OCI-M1 (cell line): ENCODE measurements at places on chromosomes 5 and 9.

- DNase-seq = no peak
These were observed 374.6 kb downstream of the SPATA31D1 start for GRCh38 chr9:82363198-82363597.

DNA sequence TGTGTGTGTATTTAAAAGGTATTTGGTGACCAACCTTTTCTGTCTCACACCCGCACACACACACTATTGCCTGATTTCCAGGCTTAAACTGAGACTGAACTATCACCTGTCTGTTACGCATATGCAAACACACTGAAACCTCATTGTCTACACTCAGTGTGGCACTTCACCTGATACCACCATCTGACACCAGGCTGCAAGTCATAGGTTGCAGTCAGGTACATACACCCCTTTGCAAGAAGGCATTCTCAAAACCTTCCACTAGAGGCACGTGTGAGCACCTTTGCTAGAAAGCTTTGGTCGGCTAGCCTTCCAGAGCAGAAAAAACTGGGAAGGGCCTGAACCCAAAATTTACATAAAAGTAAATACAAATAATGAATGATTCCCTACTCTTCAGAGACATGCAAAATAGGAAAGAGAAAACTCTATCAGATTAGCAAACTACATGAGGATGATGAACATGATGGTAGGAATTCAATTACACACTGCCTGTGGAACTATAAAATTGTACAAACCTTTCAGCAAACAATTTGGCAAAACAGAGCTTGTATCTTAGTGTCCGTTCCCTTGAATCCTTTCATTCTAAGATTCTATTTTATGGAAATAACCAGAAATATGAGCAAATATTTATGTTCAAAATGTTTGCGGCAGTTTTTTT is 5.9 kb upstream of the FOXD1 start:
- peak; percentile 70 for DNase-seq

DNA sequence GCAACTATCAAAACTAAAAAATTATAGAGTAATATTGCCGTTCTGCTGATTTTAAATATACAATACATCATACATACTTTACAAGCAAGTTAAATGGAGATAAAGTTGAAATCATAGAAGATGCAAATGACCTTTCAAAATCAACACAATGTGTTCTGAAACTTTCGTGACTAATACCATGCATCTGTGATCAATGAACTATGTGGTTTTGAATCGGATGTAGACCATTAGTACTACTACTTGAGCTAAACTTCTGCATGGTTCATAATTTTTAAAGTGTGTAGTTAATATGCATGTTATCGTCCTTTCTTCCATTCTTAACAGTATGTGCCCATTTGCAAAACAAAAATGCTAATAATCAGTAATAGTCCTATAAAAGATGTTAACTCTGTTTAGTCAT is 11.3 kb upstream of the PHF2 start:
- DNase-seq = no peak

DNA sequence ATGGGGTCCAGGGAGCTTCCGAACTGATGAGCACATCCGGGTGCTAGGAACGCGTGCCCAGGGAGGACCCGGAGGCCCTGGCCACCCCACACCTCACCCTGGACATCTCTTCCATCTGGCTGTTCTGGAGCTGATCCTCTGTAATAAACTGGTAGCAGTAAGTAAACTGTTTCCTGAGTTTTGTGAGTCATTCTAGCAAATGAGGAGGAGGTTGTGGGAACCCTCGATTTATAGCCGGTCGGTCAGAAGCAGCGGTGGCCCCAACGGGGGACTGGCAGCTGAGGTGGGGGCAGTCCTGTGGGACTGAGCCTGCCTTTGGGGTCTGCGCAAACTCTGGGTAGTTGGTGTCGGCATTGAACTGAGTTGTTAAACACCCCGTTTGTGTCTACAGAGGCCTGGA is 15.4 kb upstream of the UBAC1 start:
- DNase-seq = no peak

DNA sequence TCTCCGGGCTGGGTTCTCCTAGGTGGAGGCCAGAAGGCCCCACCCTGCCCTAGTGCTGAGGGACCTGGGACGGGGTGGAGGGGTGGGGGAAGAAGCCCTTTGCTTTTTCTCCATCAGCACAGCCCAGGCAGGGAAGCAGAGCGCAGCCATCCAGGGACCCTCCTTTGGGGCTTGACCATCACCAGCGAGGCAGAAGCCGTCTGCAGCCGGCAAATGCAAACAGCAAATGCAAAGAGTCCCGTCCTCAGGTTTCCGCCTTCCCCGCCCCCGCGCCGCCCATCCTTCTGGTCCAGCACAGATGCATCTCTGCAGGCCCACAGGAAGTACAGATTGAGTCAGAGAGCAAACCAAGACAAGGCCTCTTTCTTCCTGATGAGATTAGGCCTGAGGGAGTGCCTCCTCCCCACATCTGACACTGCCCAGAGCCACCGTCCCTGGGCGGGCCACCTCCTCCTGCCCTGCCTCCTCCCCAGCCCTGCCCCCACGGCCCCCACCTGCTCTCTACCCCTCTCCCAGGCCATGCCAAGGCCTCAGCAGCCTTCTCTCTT is 23.4 kb downstream of the CORO2A start:
- DNase-seq = peak; percentile 43

DNA sequence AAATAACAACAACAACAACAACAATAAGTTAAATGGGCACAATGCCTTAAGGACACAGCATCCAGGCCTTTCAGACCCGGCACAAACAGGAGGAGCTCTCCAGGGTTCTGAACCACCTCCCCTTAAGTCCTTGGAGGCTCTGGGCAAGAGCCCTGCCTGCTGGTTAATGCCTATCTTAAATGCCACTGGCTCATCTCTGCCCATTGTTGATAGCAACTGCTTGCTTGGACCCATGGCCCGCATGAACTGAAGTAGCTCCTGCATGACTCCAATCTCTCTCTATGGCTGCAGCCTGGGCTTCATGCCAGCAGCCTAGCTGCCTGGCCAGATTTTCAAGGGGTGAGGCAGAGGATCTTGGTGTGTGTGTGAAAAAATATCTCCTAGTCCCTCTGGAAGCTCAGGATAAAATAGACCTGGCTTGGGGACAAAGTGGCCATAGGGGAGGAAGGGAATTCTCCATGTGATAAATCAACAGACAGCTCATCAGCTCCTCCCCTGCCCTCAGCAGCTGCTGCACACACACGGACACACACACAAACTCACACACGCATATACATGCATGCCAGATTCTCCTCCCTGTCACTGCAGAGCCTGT is 27.4 kb downstream of the FAM219A start:
- DNase-seq = peak; percentile 41

GRCh38 chr5:165139262-165139661 is 1633.8 kb downstream of the MAT2B start:
- DNase-seq = no peak

- DNase-seq = peak; percentile 47
These were observed 831 bp downstream of the INPP5E start for GRCh38 chr9:136438548-136439480.

DNA sequence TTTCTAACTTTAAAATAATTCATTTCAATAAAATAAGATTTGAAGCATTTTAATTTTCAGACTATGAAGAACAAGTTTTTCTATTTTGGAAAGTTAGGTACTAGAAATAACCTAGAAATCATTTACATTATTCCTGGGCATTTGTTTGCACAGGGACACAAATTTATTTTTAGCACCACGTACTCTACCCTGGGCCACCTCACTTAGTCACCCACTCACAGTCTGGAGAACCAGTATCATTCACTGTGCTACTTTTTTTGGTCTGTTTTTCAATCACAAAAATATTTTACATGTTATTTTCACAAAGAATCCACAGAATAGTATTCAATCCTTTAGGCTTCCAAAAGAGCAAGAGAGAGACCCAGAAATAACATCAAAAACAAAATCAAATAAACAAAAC is 128.6 kb upstream of the ACOT12 start:
- DNase-seq = no peak

DNA sequence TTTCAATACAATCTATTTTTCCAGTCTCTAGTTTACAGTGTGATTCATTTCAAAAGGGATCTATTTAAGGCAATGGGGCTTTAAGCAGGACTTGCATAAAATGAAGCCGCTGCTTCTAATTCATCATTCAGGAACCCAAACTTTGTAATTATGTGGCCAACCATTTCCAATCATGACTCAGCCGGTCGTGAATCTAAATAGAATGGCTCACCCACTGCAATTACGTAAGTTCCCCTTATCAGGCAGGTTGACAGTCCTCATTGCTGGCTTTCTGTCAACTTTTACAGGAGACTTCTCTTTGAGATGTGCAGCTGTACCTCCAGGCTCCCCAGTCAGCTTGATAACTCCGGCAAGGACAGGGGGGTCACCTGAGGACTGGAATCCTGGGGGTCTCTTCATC is 152.8 kb upstream of the DAP start:
- DNase-seq = peak; percentile 89

DNA sequence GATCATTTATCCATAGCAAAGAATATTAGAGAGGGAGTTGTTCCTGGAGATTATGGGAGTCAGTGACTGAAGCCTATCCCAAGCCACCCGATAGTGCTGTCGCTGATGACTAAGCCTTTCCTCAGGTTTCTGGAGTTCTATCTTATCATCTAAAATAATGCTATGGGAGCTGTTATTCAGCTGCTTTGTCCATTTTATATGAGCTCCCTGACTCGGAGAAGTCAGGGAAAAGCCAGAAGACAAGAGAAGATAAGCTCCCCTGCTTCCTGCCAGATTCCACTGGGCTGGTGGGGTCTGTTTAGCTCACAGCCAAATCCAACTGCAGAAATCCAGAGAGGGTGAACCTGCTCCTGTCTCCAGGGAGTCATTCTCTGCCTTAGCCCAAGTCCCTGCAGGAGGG is 148.2 kb downstream of the DROSHA start:
- DNase-seq = no peak

- DNase-seq = no peak
These were observed 36.5 kb downstream of the ARHGEF37 start for GRCh38 chr5:149617760-149618306.

- no peak for DNase-seq
These were observed 189.8 kb downstream of the MTRR start for GRCh38 chr5:8058616-8059190.

DNA sequence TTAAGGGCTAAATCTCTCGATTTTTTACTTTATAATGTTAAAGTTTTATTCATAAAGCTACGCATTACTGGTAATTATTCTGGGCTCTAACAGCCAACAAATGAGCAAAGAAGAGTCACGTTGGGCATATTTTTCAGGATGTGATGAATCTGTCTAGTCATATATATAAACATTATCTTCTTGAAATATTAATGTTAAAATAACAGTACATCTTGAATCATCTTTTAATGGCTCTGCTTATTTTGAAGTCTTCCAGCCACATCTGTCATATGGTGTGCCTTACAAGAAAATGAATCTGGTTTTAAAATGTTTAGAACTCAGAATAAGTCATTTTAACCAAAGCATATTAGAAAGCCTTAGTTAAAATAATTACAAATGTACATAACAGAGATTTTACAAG is 96.9 kb downstream of the CWC27 start:
- DNase-seq = no peak

DNA sequence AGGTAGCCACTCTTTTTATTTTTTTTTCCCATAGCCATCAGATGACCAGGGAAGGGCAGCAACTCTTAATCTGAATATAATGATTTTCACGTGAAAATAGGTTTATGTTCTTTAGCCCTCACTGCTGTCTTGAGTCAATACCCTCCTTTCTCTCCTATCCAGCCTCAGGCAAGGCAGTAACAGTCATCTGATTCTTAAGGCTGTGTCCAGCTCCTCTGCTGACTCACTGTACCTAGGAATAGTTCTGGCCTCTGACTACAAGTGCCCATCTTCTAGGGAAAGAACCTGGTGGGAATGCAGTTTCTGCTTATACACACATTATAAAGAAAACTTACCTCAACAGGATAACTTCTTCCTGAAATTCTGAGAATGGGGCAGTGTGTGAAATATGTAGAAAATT is 30.7 kb downstream of the DHX29 start:
- DNase-seq = no peak

GRCh38 chr5:111095982-111096381 is 3.8 kb downstream of the WDR36 start:
- DNase-seq = no peak

DNA sequence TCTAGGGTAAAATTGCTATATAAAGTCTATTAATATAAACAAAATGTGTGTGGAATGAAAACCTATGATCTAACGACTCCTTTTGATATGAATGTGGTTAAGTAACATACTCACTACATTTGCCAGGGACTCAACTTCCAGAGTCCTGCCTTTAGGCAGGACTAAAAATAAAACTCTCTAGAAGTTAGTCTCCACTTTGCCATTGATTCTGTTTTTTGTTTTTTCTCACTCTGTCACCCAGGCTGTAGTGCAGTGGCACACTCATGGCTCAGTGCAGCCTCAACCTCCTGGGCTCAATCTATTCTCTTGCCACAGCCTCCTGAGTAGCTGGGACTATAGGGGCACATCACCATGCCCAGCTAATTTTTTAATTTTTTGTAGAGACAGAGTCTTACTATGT is 30.0 kb downstream of the ZCCHC10 start:
- DNase-seq = no peak

DNA sequence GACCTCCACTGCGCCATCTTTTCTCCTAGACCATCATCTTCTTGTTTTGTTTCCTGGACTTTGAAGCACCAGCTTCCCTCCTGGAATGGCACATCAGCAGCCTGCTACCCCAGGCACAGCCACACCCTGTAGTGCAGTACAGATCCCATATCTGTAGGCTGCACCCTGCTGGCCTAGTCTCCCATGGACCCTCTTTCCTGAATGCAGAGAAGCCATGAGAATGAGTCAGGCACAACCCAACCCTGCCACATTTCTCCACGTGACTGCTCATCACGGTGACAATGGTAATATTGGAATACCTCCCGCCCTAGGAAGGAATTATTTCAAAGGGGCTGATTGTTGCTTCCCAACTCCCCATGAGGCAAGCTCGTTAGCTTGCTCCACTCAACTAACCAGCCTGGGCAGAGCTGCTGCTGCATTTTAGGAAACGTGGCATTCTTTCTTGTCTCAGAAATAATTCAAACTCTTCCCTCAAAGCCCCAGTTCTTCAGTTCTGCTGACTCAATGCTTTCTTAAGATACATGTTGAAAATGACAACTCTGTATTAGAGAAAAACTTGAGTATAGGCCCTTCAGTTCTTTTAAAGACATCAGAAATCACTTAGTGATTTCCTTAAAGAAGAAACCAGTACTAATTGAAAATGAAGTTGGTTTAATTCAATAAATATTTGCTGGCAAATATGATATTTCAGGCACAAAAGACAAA is 328.1 kb downstream of the MLLT3 start:
- DNase-seq = no peak

DNA sequence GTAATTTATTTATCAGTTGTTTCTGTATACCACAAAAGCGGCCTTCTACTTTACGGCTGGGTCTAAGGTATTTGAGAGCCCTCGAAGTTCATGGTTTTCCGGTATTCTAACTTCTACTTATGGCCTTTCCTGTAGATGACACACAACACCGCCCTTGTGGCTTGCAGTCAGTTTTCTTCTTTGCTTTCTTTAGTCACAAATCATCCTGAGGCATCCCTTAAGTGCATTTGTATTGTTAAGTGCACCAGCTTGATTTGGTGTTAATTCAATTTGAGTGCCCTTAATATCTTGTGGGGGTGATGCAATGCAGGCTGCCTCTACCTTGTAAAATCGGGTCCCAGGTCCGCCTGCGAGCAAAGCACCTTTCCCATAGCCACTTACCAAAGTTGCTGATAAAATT is 511.9 kb downstream of the CCDC171 start:
- DNase-seq = no peak

- no peak for DNase-seq
These were observed 203.7 kb downstream of the NXNL2 start for GRCh38 chr9:88738709-88739108.
